ENCODE measurements at places on chromosomes 5 and 9.

- DNase-seq = no peak
Measured at GRCh38 chr9:77063645-77064285, 44.3 kb downstream of the FOXB2 start.

DNA sequence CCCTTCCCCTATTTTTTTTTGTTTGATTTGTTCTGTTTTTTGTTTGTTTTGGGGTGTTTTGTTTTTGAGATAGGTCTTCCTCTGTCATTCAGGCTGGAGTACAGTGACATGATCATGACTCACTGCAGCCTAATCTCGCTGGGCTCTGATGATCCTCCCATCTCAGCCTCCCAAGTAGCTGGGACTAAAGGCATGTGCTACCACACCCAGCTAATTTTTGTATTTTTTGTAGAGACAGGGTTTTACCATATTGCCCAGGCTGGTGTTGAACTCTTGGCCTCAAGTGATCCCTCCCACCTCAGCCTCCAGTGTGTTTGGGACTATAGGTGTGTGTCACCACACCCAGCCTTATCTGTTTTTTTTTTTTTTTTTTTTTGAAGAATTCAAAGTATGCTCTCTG, 605.4 kb downstream of the DNAH5 start:
- no peak for DNase-seq

DNA sequence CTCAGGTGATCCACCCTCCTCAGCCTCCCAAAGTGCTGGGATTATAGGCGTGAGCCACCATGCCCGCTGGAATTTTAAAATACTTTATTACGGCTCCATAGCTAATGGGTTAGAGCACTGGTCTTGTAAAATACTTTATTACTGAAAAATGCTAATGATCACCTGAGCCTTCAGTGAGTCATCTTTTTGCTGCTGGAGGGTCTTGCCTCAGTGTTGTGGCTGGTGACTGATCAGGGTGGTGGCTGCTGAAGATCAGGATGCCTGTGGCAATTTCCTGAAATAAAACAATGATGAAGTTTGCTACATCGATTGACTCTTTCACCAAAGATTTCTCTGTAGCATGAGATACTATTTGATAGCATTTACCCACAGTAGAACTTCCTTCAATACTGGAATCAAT, 26.0 kb upstream of the GNE start:
- no peak for DNase-seq

GRCh38 chr5:136474466-136474865, 109.1 kb upstream of the TRPC7 start:
- no peak for DNase-seq

- no peak for DNase-seq
Measured at GRCh38 chr5:96177303-96177869, 215.7 kb upstream of the ELL2 start.

GRCh38 chr9:108552459-108553040, 303.2 kb downstream of the ACTL7B start:
- DNase-seq = no peak

DNA sequence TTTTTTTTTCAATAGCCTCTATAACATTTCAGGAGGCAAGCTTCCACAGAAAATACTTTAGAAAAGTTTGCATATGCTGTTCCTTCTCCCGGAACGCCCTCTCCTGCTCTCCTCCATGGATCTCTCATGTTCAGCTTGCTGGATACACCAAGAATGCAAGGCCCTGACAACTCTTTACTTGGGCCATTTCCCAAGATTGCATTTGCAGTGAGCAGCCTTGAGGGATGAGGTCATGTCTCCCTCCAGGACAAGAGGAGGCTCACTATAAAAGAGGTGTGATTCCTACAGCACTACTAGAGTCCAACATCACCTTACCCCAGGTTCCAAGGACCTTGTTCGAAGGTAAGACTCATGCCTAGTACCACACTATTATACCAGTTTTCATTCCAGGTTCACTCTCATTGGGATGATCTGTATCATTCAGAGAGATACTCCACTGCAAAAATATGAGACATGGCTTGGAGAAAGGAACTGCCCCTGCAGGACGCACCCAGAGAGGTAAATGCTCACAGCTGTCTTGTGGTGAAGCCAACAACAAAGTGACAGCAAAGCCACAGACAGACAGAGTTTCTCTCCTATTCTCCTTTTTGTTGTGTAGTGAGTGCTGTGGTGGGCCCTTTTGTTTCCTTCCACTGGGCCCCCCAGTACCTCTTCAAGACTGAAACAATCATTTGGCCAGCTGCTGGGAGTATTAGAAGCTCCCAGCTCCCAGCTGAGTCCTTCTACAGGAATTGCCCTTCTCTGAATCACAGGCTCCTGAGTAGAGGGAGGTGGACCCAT, 151.7 kb upstream of the ZNF366 start:
- DNase-seq = no peak

- DNase-seq = peak; percentile 28
Measured at GRCh38 chr9:137589441-137590122, 730 bp downstream of the ZMYND19 start.

GRCh38 chr5:64505769-64506566, at the start of gene RGS7BP:
RGS7BP (plus strand) TSS chr5:64506015; CDS start chr5:64506625, 610 bp downstream.
- no peak for DNase-seq

GRCh38 chr5:671459-672328, 21.5 kb downstream of the TPPP start:
- peak; percentile 71 for DNase-seq

DNA sequence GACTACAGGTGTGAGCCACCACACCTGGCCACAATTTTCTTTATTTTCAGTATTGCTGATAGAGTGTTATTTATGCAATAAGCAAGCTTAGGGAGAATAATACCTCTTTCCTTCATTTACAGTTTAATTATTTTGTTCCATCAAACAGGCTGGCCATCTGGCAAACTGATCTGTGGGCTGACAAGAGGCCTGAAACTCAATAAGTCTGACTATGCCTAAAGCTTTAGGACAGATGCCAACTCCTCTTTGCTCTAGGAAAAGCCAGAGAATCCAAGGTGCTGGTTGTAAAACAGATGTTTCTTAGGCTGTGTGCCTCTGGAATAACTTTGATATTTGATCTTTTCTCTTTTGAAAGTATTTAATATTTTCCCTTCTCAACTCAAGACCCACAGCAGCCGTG, 98.4 kb downstream of the TARS1 start:
- DNase-seq = no peak

DNA sequence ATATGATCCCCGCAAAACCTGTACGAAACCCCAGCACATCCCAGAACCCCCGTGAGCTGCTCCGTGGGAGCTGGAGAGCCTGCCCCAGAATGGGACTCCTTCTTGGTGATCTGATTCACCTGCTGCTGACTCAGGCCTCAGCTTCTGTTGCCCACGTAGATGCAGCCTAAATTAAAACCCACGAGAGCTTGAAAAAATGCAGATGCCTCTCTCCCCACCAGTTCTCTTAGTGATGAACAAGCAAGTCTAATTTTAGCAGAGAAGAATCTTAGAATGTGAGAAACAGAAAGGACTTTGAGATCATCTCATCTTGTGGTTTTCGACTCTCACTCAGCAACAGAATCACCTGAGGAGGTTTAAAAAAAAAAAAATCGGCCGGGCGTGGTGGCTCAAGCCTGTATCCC, 57.6 kb downstream of the TMOD1 start:
- DNase-seq = no peak

DNA sequence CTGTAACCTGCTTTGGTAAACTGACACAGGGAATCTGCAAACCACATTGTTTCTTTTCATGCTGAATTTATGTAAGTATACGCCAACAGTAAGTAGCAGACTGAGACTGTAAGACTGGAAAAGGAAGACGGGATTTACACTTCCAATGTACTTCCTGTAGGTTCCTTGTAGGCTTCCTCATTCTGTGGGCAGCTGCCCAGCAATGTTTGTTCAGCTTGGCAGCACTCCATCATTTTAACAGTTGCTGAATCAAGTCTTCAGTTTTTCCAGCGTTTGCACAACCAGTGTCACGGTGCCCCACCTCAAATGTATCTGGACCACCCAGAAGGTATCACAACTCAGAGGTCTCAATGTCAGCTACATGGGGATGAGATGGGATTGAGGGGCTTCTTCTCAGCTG, 232.6 kb downstream of the PRDM9 start:
- DNase-seq = no peak

GRCh38 chr5:138096997-138097828, 13.4 kb downstream of the WNT8A start:
- no peak for DNase-seq

- no peak for DNase-seq
Measured at GRCh38 chr9:2241461-2241835, 226.3 kb downstream of the SMARCA2 start.

- DNase-seq = no peak
Measured at GRCh38 chr5:56313004-56313531, 79.9 kb upstream of the ANKRD55 start.

- no peak for DNase-seq
Measured at GRCh38 chr9:109249615-109250014, 71.2 kb downstream of the EPB41L4B start.

GRCh38 chr5:83149671-83150070, 72.3 kb downstream of the XRCC4 start:
- DNase-seq = no peak

- DNase-seq = no peak
Measured at GRCh38 chr5:134020188-134020587, 15.4 kb upstream of the VDAC1 start.

DNA sequence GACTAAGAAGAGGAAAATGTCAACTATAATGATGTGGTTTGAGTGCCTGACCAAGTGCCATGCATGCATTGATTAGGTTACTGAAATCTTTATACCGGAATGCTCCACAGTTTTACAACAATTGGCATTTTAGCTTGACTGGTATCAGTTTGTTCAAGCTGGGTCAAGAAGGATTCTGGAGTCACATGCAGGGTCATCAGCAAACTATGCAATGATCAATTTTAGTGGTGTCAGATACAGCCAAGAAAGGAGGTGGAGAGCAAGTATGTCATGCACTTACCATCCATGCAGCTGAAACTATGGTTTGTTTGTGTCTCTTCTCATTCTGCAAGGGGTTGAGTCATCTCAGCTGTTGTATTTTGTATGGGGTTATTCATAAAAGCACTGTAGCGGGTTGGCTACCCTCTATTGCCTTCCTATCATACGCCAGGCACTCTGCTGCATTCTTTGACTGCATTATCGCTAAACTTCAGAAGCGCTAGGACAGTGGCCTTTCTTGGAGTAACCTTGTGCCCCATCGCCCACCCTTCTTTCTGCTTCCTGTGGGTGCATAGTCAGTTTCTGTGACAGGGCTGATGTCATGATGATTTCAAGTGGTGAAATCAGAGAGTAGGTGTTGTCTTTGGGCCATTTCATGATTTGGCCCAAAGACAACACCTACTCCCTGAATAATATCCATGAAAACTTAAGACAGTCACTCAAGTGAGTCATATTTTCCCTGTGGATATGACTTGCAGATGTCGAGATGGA, 145.4 kb downstream of the MTX3 start:
- DNase-seq = peak; percentile 52

GRCh38 chr5:143865426-143866025, 53.6 kb downstream of the HMHB1 start:
- DNase-seq = no peak
